ENCODE measurements at places on chromosomes 3 and 15.

GRCh38 chr3:61665121-61665520 is 103.8 kb downstream of the PTPRG start:
- DNase-seq, result no peak

GRCh38 chr3:178808748-178809147 is 262.9 kb downstream of the ZMAT3 start:
- DNase-seq, result no peak

DNA sequence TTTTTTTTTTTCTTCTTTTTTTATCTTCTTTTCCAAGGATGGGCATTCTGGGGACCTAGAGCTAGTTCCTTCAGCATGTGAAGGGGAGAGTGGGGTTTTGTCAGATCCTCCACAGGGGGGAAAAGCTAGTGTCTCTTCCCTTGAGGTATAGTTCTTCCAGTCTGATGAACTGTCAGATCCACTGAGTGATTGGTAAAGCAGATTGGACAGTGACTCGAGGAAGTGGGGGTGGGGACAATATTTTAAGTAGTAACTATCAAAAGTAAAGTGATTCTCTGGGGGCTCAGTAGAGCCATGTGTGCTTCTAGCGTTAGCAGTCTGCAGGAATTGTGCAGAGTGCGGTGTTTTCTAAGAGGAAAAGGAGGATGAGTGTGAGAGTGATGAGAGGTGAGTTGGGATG is 62.0 kb upstream of the TRIM71 start:
- no peak for DNase-seq

- no peak for DNase-seq
Measured at GRCh38 chr3:33061782-33062181, 35.2 kb downstream of the GLB1 start.

DNA sequence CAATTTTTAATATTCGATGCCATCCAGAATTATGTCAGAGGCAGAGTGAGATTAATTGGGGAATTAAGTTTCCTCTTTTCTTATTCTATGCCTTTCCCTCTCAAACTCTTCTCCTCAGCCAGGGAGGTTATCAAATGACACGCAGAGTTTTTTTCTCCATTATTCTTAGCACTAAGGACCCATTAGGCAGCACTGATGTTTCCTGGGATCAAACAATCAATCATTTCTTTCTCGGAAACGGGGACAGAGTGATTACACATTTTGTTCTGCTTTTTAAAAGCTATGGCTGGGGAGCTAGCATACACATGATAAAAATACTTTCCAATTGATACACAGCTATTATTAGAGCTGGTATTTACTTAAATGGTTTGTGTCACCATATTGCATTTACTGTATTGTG is 35.3 kb upstream of the PSMD6 start:
- no peak for DNase-seq

- DNase-seq, result no peak
Measured at GRCh38 chr3:189334064-189334920, 162.5 kb downstream of the TPRG1 start.

DNA sequence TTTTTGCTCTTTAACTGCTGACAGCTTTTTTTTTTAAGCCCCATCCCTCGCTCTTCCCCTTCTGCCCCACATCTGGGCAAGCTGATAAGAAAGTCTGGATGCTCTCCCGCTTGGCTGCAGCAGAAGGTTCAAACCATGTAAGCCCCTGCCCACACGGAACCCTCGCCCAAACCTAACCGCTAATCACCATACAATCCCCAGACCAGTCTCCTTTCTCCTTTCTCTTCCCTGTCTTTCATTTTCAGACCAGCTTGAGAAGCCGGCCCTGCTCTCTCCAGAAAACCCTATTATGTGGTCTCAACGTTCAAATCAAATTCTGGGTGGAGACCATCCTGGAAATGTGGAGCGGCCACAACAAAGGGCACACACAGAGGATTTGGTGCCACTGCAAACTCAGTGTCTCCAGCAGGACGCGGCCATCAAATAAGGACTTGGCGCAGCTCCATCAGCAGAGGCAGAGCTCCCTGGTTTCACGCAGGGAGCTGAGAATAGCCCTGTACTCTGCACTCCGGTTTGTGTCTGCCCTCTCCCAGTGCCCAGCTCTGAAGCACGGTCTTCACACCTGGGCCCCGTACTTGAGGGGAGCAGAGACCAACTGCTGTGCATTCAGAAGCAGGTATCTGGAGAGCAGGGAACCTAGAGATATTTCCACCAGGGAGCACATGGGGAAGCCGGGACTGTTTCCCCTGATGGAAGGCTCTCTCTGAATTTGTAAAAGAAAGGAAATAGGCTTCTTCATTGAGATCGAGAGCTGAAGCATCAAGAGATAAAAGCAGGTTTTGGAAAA is 92.6 kb downstream of the XXYLT1 start:
- peak; percentile 91 for DNase-seq

DNA sequence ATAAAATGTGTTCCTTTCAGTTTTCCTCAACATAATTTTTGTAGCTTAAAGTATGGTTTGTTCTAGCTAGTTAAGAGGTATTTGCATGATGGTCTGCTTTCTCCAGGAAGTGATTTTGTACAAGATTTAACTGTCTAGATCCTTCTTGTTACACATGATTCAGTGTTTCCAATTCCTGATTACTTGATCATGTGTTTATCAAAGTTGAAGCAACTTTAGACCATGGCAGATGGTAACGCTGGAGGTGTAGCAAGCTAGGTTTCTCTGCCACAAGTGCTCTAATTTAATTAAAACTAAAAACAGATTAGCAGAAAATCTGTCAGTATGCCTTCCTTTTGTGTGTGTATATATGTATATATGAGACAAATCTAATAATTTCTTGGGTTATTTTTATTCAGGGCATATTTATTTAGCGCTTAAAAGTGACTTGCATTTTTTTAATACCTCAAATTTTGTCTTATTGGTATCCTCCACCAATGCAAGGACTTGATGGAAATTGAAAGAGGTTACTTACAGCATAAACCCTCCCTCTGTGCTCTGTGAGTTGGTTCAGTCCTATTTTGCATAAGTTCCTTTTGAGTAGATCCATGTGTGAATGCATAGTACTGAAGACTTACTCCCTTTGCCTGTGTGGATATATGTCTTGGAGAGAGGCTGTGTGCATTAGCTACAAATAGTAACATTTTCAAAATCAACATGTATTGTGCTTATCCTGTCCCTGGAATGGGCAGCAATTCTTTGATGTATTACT is 157.3 kb upstream of the CGNL1 start:
- peak; percentile 88 for DNase-seq

DNA sequence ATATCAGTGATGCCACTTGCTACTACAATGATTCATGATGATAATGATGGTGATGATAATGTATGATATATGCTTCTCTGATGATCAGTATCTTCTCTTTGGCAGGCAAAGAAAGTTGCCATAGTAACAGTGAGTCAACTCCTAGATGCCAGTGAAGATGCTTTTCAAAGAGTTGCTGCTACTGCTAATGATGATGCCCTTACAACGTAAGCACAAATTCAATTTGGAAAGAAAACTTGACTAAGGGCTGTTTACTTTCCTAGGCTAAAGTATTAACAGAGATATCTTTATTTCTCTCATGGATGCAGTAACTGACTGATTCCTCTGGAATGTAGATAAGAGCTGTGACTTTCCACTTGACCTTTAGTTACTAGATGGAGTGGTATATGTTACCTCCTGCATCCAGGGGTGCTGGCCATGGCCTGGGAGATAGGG is 27.8 kb downstream of the ADGRG7 start:
- DNase-seq, result no peak

GRCh38 chr3:185084901-185085300 is 68.0 kb downstream of the C3orf70 start:
- no peak for DNase-seq

DNA sequence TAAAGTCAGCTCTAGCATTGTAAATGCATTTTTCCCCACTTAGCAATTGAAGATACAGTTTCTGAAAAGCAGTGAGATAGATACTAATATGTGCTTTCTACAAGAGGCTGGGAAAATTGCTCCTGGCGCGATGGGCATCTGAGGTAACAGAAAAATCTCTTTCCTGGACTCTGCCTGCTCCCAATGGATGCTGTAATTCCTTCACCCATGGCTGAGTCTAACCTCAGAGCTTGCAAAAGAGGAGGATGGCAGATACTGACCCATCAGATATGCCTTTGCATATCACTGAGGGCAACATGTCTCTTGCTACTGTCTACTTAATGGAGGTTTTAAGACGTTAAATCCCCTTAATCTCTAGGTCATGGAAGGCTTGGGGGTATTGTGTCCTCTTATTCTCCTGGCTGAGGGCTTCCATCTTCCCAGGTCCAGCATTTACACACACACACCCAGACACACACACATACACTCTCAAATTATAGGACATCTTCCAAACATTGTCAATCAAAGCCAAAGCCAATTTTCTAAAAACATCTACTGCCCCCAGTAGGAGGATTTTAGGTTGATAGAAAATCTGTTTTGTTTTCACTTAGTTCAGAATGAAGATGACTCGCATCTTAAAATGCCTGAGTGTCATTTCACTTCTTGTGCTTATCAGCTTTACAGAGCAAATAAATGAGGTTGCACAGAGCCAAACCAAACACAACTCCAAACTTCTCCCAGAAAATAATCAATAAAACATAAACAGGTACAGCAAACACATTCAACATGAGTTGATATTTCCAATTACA is 2.4 kb downstream of the TRPM1 start:
- DNase-seq, result peak; percentile 14

DNA sequence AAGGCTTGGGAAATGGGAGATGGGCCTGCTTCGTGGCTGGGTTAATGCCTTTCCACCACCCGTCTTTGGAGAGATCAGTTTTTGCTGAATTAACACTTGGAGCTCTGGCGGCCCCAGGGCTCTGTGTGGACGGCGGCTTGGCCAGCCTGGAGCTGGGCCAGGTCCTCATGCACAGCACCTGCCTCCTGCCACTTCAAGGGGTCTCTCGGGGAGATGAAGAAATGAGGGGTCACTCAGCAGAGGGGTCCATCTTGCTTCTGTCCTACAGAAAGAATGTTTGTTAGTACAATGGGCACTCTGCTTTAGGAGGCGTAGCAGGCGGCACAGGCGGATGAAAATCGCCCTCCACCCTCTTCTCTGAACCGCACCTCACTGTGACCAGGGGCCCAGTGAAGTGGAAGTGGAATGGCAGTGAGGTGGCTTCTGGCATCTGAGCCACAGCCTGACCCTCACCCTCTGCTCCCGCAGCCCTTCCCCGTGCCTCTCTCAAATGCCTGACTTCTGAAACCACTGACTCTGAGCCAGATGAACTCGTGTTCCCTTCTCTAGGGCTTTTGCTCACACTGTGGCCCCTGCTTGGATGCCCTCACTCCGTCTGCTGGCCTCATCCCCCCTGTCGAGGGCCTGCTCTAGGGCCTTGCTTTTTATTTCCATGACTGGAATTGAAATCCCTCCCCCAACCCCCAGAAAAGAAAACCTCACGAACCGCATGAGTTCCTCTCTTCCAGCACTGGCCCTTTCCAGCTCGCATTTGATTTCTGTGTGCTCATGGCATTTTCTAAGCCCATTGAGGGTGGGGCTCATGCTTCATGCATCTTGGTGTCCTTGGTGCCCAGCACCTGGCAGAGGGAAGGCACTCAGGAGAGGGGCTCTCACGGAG is 42.2 kb downstream of the CHDH start:
- DNase-seq, result no peak

DNA sequence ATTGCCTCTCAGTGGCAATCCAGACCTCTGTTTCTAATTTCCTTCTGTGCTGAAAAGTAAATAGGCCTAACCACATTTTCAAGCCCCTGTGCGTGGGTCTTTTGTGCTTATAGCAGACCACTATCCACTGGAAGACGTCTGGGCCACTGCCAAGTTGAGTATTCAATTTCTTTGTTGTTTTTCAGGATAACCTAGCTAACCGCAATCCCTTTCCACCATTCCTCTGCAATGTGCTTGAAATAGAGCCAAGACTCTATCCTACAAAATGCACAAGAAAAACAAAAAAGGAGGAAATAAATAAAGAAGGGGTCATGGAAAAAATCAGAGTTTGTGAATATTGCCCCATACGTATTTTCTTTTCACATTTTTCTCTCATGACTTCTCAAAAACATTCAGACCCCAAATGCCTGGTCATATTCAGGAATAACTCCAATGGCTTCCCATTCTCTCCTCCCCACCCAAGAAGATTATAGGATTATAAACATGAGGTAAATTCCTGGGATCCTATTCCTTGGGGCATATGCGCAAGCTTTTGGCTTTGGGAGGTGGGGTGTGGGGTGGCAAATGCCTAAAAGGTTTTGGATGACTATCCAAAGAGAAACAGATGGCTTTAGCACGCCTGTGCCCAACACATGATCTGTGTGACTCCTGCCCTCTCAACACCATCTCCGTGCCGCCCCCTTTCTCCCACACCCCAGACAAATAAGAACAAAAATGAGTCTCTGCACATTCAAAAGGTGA is 217.9 kb upstream of the THBS1 start:
- no peak for DNase-seq

- DNase-seq, result peak; percentile 94
Measured at GRCh38 chr3:185936814-185937688, 763 bp downstream of the TRA2B start.

DNA sequence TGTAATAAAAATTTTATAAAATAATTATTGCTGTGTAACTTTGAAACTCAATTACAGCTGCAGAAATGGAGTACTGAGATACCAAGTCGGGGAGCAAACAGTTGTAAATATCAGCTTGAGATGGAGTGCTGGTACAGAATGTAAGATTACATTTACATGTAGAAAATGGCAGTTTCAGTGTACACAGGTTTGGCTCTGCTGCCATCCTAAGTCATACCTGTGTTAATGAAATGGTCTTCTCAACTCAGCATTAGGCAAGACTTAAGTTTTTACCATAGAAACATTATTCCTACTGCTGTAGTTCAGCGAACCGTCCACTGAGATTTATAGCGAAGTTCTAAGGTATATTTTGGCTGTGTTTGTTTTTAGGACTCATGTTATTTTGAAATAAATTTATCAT is 110.1 kb upstream of the TBL1XR1 start:
- DNase-seq, result no peak

DNA sequence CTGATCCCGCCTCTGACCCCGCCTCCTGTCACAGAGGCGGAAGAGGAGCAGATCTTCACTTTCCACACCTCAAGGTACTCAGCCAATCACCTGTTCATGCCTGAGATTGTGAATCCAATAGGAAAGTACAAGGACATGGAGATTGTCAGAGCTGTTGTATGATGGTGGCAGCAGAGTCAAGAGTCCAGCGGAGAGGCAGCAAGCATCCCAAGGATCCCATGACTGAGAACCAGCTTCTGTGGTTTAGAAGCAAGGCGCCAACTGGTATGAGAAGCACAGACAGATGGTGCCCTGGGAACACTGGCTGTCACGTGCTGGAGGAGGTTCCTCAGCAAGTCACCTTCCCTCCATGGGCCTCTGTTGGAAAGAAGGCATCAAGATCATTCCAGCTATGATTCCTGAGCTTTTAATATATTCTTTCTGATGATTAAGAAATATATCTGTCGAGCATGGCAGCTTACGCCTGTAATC is 93.9 kb downstream of the CPN2 start:
- DNase-seq, result no peak

Data from NCI-H345 (cell line).